Kidney capillary endothelial cell (primary cell): ENCODE measurements at places on chromosomes 7 and 10.

DNA sequence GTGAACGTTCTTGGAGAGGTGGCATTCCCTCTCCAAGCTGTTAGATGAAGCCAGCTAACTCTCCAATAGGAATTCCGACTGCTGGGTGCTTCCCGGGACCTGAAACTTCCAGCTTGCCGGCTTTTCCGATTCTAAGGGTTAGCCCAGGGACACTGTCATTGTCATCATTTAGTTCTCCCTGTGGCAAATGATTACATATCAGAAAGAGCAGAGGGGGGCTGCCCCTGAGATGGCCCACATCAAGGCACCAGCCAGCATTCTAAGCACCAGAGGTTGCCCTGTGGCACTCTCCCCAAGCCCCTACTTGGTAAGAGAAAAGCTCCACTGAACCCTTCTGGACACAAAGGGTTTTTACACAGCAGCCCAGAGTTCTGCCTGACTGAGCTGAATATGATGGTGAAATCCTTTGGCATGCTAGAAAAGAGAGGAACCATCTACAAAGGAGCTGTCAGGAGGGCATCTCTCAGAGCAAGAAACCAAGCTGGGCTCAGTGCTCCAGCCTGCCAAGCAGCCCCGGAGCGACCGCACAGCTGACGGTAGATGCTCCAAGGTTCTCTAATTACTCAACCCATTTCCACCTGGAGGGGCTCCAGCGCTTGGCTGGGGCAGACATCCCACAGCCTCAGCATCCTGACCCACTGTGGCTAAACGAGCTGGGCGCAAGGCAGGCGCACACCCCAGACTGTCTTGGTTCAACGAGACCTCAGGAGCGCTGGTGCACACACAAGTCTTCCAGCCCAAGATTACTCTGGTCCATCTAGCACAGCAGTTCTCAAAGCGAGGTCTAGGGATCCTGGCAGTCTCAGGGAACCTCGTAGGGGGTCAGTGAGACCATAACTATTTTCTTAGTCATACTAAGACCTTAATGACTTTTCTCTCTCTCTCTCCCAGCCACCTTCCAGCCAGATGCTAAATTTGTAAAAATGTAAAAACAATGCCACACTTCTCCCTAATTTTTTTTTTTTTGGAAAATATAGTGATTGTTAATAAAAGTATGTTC lies 160.5 kb downstream of the GFRA1 start:
- DNase-seq, result no peak

DNA sequence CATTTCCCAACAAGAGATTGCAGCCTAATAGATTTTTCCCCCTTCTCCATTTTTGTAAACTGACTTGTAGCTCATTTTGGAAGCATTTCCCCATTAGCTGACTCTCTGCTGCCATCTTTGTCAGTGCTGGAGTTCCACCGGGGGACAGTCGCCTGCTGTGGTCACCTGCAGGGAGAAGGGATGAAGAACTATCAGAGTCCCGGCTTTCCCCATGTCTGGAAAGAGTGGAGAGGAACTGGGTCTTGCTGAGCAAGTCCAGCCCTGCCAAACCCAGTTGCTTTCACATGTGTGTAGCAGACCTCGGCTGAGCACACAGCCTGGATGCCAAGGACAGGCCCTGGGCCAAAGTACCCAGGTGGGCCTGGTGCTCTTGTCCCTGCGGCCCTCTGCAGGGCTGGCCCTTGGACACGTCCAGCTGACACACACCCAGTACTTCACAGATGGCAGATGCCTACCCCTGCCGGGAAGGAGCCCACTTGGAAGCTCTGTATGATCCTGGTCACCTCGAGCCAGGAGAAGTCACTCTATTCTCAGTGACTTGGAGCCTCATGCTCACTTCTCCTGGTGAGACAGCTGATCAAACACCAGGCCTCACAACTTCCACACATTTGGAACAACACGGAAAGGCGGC lies 157.3 kb upstream of the NPVF start:
- no peak for DNase-seq

GRCh38 chr7:100158229-100159098 lies at the start of gene TRAPPC14:
TSS of gene TRAPPC14 (minus strand) at chr7:100158723. CDS start at chr7:100158499, 224 bp downstream.
- DNase-seq, result peak; percentile 57

- no peak for DNase-seq
Measured at GRCh38 chr10:74021248-74022055, 23.5 kb downstream of the VCL start.

DNA sequence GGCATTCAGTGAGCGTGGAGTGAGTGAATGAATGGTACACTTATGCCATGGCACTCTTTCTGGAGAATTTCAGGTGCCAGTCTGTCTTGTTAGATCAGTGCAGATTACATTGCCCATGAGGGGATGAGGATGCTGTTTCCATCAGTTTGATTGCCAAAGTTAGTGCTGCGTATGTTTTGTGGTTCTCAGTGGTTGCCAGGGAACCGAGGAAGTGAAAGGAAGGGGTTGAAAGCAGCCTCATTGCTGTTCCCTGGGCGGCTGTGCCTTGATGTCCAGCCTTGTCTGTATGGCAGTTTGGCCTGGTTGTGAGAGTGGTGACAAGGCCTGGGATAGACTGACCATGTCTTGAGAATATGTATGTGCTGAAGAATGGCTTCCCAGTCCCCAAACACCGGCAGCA lies 30.2 kb downstream of the WBP1L start:
- DNase-seq, result no peak

- no peak for DNase-seq
Measured at GRCh38 chr7:128385988-128386925, 23.5 kb downstream of the IMPDH1 start.

DNA sequence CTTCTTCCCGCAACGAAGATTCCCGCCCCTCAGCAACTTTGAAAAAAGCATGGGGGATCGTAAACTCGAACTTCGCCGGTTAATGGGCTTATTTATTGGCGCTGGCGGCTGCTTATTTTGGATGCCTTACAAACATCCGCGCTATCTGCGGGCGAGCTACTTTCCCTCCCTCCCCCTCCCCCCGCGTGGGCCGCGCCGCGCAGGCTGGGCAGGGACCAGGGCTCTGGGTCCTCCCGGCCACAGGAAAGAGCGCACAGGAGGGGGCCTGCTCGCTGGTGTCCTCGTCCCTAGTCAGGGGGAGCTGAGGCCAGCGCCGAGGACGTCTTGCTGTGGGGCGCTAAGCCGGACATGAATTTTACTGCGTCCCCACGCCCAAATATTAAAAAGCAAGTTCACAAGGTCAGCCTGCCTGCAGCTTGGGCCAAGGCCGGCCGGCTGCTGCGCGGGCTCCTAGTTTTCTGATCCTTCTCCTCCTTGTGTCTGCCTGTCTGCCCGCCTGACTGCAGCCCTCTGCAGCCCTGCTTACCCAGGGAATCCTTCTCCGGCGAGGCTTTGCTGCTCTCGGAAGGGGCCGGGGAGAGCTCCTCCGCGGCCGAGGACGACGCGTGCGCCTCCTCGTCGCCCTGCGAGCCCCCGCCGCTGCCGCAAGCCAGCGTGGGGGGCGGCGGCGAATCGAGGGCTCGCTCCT lies 1.2 kb downstream of the HOXA10 start:
- no peak for DNase-seq

GRCh38 chr7:126819197-126819484 lies 433.6 kb downstream of the GRM8 start:
- DNase-seq, result no peak

- DNase-seq, result no peak
Measured at GRCh38 chr10:34058845-34059614, 724.6 kb upstream of the NRP1 start.

- DNase-seq, result no peak
Measured at GRCh38 chr7:140238778-140239652, 62.2 kb upstream of the KDM7A start.

DNA sequence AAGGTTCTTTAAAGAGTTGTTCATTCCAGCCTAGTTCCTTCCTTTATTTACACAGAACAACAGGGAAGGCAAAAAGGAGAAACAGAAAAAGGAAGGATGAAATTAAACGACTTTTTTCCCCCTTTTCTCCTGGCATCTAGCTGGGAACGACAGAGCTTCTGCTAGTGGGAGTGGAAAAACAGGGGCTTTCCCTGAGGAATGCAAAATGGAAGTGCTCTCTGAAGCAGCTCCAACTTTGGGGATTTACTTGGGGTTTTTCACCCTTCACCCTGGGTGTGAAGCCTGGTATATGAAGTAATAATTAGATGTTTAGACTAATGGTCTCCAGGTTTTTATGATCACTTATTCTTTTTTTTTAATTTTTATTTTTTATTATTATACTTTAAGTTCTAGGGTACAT lies 4.2 kb downstream of the PMPCB start:
- no peak for DNase-seq

- no peak for DNase-seq
Measured at GRCh38 chr7:135602304-135602703, 44.6 kb downstream of the NUP205 start.

DNA sequence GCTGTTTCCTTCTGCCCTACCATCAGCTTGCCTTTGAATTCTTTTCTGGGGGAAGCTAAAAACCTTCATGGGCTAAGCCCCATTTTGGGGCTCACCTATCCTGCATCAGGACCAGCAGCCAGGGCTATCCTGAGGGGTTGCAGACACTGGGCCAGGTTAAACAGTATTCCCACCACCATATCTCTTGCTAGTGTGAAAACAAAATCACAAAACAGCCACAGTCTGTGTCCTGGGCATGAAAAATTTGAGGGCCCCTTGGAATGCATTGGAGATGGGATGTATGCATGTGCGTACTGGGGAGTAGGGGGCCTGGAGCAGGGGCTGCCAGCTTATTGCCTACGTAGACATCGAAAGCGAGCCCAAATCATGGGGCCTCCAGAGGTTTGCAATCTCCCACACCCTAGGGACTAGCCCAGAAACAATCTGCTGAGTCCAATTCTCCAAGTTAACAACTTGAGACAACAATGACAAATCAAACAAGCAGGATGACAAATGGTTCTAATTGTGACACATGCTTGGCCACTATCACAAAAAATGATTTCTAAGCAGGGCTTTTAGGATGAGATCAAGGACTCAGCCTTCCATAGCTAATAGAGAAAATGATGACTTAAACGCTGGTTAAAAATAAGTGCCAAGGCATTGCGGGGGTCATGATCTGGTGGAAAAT lies 557.1 kb downstream of the KCNMA1 start:
- no peak for DNase-seq

DNA sequence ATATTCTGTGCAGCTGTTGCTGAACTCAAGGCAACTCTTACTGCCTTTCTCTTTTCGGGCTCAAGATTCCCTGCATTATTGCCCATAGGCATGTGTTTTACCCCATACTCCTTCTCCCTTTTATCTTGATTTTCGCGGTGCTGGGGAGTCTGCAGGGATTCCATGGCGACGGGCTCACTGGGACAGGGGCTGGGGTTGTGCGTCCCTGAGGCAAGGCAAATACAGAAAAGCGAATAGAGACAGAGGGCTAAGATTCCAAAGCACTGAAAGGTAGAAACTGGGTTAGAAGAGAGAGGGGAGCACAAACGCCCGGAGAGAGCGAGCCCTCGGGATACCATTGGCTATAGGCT lies 519 bp upstream of the RPP38 start:
- DNase-seq, result no peak

DNA sequence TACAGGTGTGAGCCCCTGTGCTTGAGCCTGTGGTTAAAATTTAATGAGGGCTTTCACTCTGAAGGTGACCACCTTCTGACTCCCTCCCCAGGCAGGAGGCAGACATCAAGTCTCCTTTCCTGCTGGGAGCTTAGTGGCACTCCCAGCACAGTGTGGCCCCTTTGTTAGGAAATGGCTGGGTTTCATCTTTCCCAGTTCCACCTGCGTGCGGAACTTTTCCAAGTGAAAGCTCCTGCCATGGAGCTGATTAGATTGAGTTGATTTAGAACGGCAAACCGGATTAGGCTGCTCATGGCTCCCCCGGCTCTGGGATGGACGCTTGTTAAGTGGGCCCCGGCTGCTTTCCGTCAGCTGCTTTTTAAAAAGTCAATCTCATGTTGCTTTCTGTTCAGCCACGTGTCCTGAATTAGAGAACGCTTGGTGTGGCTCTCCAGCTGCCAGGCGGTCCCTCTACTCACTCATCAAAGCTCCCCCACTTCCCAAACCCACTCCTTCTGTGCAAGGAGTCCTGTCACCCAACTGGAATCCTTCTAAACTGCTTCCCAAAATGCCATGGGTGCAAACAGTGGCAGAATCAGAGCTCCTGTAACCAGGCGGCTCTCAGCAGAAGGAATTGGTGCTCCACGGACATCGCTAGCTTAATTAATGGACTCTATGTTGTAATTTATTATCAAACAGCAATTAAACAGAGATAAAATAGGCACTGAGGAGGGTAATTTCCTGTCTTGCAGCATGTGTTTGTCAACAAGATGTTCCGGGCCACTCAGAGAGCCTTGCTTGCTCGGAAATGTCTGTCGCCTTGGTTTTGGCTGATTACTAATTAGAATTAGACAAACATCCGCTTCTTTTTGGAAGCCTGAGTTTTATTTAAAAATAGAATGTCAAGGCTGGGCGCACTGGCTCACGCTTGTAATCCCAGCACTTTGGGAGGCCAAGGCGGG lies 551.2 kb downstream of the GALNT17 start:
- no peak for DNase-seq

DNA sequence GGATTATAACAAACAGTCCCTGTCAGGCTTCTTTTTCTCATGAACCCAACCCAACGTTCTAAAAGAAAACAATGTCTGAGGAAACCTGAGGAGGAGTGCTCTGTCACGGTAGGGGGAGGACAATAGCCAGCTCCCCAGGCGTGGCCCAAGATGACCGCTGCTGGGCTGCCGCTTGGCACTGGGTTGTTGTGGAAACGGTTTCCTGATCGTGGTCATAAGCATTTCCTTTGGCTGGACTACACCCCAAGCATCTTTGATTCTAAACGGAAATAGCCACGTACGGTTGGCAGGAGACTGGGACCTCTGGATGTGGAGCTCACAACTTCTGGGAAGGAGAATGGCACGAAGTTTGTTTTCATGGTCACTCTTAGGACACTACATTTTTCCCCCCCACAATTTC lies 30.4 kb upstream of the DMBT1 start:
- DNase-seq, result peak; percentile 91

DNA sequence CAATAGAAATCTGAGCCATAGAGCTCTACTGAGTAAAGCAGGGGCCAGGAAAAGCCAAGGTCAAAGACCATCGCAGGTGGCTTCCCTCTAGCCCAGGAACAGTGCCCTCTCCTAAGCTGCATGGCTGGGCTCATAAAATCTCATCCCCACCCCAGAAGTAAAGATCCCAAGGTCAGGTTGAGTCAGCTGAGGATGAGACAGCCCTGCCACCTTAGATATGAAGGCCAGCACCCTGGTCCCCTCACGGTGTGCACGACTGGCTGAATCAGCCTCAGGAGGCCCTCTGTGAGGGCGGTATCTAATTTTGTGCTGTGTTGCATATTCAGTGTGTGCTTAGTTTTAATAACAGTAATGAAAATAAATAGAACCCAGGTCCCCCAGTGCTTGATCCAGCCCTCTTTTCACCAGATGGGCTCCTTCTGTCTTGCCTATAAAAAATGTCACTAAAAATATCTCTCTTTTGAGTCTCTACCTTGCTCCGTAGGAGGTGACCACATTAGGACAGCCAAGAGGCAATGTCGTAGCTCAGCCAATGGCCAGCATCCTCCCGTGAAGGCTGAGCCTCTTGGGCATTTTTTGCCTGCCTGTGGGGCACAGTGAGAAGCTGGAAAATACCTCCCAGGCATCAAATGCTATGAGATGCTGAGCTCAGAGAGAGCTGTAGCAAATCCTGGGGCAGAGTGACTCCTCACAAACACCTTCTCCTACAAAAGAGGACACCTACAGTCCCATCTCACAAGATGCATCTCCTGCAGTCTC lies 424.0 kb downstream of the PLXNA4 start:
- DNase-seq, result no peak
